ENCODE measurements at places on chromosomes 11 and 22. TPM values are rescaled to one million over a fixed set of nuclear protein-coding genes. Genes with fewer than 3 reads are reported as not detected.

PKP3 gene
- total RNA-seq: 10.6 TPM

GRCh38 chr11:17012712-17013547 is 1.3 kb downstream of the PLEKHA7 start:
- peak; percentile 83 for DNase-seq

PVALB gene
- not detected for total RNA-seq

DNA sequence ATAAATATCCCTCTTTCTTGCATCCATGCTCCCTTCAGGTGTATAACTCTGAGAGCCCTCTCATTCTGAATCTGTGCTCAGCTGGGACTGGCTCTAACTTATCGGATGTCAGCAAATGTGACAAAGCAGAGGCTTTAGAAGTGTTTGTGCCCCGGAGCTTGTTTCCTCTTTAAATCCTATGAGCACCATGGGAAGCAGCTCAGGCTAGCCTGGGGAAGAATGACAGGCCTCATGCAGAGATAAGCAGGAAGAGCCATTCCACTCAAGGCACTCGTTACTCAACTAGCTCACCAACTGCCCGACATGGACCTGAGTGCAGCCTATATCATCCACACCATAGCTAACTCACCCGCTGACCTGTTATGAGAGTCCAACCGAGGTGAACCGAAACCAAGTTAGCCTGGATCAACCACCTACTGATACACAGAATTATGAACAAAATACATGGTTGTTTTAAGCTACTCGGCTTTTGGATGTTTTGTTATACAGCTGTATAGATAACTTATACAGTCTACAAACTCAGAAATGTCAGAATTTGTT is 990.7 kb downstream of the NTM start:
- no peak for DNase-seq

KCNQ1 gene
- not detected for total RNA-seq

GRCh38 chr11:76803811-76804600 is 20.9 kb downstream of the TSKU start:
- DNase-seq: no peak

SMTN gene
- 51.2 TPM for total RNA-seq

TYR gene
- total RNA-seq: not detected

GRCh38 chr11:105226091-105226490 is 86.5 kb upstream of the CARD18 start:
- DNase-seq: no peak

- no peak for DNase-seq
Observed at GRCh38 chr11:61281581-61282250, 13.4 kb downstream of the VWCE start.

PTDSS2 gene
- total RNA-seq: 35.5 TPM

DNA sequence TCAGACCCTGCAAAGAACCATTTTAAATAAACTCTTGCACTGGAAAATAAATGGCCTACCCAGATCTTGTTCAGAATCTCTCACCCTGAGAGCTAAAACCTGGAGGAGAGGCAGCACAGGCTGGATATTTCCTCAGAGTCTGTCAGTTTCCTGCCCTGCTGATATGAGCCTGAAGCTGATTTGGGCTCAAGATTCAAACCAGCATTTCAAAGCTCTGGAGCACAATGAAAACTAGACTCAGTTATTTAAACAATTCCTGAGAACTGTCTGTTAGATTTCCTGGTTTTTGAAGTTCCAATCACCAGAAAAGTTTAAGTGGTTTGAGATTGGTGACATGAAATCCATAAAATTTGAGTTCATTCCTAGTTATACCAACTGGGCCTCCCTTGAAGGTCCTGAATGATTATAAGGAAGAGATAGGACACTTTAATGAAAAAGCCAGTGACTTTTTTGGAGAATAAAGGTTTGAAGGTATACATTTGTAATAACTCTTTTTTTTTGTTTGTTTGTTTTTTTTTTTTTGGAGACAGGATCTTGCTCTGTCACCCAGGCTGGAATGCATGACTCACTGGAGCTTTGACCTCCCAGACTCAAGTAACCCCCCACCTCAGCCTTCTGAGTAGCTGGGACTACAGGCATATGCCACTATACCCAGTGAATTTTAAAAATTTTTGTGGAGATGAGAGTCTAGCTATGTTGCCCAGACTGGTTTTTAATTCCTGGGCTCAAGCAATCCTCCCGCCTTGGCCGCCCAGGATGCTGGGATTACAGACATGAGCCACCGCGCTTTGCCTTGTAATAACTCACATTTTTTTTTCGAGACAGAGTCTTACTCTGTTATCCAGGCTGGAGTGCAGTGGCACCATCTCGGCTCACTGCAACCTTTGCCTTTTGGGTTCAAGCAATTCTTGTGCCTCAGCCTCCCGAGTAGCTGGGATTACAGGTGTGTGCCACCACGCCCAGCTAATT is 8.0 kb upstream of the ESAM start:
- peak; percentile 95 for DNase-seq

DNA sequence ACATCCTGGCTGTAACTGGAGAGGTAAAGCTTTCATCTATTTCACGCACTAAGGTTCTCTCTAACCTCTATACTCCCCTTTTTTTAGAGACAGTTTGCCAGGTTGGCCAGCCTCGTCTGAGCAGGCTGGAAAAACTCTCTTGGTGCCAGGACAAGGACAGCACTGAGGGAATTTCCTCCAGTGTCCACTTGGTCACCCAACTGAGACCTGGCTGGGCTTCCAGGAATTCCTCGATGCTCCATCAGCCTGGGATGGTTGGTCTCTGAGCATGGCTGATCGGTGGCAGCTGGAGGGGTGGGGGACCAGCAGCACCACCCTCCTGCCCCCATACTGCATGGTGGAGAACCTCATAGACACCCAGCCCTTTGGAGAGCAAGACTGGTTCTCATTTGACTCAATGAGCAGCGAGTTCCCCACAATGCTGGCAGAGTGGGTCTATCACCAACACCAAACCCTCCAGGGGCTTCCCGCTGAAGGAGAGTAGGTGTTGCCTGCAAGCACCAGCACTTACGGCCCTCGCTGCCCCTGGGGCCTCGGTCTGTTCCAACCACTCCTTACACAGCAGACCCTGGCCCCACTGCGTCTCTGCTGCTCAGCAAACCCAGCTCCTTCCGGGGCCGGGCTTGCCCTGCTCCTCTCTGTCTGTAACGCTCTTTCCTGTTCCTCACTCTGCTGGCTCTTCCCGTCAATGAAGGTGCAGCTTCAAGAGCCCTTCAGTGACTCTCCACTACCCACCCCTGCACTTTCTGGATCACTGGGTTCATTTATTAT is 122.2 kb downstream of the ST3GAL4 start:
- no peak for DNase-seq

GRCh38 chr22:46108564-46109473 is 41.5 kb upstream of the PPARA start:
- peak; percentile 67 for DNase-seq

CEND1 gene
- total RNA-seq: not detected

- DNase-seq: no peak
Observed at GRCh38 chr22:17109113-17109865, 11.9 kb downstream of the TMEM121B start.

- DNase-seq: peak; percentile 92
Observed at GRCh38 chr11:66142370-66143263, 72.5 kb downstream of the PACS1 start.

GRCh38 chr22:31080164-31080847 is 812 bp upstream of the SMTN start:
- no peak for DNase-seq

LINC01488 gene
- not detected for total RNA-seq

DNA sequence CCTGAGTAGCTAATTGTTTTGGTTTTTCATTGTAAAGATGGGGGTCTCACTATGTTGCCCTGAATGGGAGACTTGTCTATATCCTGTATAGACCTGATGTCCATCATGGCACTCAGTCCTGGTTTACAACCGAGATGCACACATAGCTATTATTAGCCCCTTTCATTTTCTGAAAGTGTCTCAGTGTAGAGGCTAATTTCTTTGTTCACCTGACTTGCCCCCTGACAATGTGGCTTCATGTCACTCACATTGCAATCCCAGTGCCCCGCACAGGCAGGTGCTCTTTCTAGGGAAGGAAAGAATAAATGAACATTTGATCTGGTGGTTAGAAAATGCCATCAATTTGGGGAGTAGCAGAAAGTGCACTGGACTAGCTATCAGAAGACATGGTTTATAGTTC is 13.1 kb upstream of the KDM2A start:
- DNase-seq: no peak

GRCh38 chr11:128763224-128763623 is 69.4 kb downstream of the FLI1 start:
- DNase-seq: no peak

APOL5 gene
- total RNA-seq: not detected

GAL3ST1 gene
- not detected for total RNA-seq

DNA sequence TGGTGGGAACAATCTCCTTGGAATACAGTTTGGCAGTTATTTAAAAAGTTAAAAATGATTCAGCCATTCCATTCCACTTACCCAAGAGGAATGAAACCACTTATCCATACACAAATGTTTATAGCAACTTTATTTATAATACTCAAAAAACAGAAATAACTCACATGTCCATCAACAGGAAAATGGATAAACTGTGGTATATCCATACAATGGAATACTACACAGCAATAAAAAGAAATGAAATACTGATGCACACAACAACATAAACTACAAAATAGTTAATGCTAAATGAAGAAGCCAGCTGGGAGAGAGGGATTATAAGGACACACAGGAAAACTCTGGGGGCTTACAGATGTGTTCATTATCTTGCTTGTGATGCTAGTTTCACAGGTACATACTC is 64.7 kb downstream of the FCHSD2 start:
- DNase-seq: peak; percentile 7

OR2AG1 gene
- total RNA-seq: not detected

DNA sequence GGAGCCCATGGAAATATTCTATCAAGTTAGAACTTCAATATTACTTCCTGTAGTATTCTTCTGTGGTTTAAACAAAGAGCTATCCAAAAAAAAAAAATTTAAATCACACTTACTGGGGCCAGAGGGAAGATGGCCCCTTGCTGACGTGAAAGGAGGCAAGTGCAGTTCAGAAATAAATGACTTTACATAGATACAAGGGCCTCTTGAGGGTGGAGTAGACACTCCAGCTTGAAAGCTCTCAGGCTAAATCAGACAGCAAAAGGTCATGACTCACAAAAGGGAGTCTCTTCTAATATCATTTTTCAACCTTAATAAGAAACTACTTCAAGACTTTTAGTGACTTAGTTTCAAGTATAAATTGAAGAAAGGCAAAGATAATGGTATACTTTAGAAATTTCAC is 1160.3 kb downstream of the FAM181B start:
- DNase-seq: no peak

TSKU gene
- 22.2 TPM for total RNA-seq

GRCh38 chr22:47290706-47291430 is 528.4 kb downstream of the TBC1D22A start:
- no peak for DNase-seq

GRCh38 chr11:124608147-124608546 is 3.1 kb upstream of the PANX3 start:
- peak; percentile 22 for DNase-seq

SCN4B gene
- total RNA-seq: 26.1 TPM

MLC1 gene
- not detected for total RNA-seq

DNA sequence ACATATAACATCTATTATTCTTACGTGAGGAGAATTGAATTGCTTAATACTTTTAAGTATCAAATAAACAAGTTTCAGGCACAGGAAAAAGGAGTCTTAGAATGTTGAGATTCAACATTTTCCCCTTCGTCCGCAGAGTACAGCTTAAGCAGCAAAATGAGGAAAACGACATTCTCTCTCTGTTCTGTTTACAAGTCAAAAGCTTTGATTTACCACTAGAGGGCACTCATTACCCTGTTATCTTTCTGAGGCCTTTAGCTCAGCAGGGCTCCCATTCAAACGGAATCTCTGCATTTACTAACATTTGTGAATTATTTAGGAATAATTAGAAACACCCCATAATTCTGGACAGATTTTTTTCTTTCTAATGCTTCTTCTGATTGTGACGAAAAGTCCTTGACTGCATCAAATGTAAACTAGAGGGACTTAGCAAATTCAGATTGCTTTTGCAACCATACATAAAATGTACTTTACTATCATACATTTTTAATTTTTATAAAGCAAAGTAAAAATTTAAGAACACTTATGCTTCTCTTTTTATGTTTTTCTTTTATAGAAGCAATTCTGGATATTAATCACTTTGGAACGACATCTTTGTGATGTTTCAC is 75.0 kb downstream of the JRKL start:
- peak; percentile 76 for DNase-seq

HSPB2 gene
- not detected for total RNA-seq

GRCh38 chr22:31250740-31251600 is 38.9 kb downstream of the LIMK2 start:
- DNase-seq: no peak

- DNase-seq: peak; percentile 50
Observed at GRCh38 chr11:65489706-65490320, 9.0 kb upstream of the MALAT1 start.

DNA sequence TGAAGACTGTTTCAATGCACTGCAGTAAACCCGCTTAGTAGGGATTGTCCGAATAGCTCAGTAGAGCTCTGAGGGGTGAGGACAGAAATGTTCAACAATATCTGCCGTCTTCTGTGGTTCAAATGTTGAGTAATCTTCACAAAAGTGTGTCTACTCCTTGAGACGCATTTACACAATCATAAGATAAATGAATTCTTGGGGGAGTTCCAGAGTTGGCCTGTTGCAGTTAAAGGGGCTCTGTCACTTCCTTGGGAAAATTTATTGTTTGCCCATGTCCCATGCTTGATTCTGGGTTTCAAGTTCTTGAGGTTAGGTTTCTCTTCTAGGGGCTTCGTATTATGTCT is 614 bp downstream of the ANO3 start:
- DNase-seq: no peak

DNA sequence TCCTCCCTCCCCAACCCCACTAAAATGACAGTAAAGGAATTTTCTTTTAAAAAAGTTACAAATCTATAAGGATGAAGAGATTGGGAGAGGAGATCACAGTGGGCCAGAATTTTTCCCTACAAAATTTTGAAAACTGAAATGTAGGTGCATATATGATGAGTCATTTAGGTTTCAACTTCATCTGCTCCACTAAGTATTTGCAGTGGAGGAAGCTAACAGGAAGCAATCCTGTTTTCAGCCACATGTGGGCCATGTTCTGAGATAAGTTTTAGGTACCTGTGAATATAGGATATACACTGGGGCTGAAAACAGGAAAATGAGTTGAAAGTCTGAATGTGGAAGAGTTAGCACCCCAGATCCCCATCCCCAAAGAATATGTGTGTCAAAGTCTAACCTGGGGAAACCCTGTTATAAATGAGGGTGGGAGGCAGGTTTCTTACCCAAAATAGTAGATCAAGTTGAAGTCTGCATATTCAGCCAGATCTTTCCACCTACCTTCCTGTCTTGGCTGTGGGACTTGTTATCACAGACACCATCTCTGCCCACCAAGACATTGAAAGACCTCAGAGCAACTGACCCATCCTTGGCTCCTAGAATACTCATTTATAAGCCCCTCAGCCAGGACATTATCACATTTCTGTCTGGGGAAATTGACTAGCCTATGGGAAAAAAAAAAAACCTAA is 87.3 kb downstream of the PACS1 start:
- DNase-seq: peak; percentile 27

GRCh38 chr11:36454941-36455631 is 55.0 kb downstream of the TRAF6 start:
- peak; percentile 79 for DNase-seq

DNA sequence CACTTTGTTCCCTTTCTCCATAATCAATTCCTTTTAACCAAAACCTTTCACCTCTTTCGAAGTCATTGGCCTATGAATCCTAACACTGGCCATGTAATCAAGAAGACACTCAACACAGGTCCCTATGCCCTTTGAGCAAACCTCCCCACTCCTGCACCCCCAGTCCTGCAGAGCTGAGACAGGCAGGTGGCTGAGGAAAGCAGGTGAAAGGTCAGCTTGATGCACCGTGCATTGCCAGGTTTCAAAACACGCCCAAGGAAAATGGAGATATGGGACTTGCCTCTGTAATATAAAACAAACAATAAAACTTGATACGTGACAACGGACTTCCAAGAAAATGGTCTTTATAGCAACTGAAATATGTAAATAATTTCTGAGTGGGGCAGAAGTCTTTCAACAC is 10.6 kb downstream of the CPT1A start:
- no peak for DNase-seq

Measured in M059J (cell line).